CD4-positive, alpha-beta T cell treated with Interleukin-17A for 1 hour (primary cell): ENCODE measurements at places on chromosomes 13 and 19.

GRCh38 chr13:22175815-22176214 is 504.9 kb downstream of the FGF9 start:
- DNase-seq = no peak

- DNase-seq = no peak
These were observed 10.4 kb downstream of the APC2 start for GRCh38 chr19:1460033-1460995.

- no peak for DNase-seq
These were observed 2.3 kb upstream of the KDM4B start for GRCh38 chr19:4966591-4966990.

GRCh38 chr19:50708179-50708879 is 11.3 kb downstream of the SHANK1 start:
- DNase-seq = no peak

DNA sequence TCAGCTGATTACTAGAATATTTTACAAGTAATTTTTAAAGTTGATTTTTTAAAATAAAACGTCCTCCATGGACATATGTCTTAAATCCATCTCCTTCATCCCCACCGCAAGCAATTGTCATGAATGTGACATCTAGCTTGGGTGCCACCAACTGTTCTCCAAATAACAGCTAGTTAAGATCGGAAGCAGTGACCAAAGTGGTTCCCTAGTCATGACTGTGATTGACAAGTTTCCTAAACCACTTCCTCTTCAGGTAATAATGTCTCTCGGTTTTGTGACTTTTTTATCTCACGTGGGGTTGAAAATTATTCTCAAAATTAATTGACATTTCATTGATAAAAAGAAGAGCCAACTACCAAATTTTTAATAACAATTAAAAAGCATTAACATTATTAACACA is 135.3 kb upstream of the MIR17HG start:
- DNase-seq = no peak

DNA sequence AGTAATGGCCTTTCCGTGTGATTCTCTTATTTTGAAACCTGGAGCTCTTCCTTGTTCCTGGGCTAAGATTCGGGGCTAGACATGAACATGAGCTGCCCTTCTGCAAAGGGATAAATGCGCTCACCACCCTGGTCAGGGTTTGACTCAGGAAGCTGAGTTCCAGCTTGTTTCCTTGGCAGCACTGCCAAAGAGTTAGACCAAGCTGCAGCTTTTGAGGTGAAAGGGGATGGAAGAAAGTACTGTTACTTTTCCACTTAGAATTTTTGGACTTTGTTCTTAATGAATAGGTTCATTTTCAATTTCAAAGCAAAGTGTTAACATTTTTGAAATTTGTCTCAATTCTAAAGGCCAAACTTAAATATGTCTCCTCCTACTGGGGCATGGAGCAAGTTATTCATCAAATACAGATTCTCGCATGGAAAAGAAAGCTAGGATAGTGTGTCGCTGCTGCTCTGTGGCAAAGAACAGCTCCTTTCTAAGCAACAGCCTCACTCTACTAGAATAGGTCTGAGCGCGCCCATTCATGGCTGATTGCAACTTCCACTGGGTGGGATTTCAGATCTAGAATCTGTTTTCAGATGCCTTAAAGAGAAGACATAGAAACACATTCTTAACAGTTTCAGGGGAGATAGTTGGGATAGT is 2.2 kb downstream of the RGCC start:
- DNase-seq = peak; percentile 45

GRCh38 chr19:33302175-33302973 is at the start of gene CEBPA:
TSS of gene CEBPA (minus strand) at chr19:33302534. CDS start at chr19:33302414, 120 bp downstream.
- peak; percentile 71 for DNase-seq

- DNase-seq = no peak
These were observed 234.9 kb downstream of the KCTD12 start for GRCh38 chr13:76651286-76651685.

DNA sequence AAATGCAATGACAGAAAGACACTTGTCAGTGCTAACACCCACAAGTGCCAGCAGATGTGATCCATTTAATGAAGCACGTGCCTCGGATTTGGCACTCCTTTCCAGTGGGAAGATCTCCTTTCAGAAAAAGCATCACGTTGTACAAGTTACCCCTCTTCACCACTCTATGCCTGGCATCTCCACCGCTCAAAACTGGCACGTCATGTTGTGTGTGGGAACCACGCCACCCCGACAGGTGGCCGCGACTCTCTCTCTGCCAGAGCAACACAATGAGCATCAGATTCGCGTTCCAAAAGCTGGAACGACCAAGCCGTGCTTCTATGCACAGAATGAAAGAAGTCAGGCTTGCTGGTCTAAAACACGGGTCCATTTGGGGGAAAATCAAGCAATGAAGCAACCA is 24.3 kb downstream of the TMTC4 start:
- DNase-seq = no peak

DNA sequence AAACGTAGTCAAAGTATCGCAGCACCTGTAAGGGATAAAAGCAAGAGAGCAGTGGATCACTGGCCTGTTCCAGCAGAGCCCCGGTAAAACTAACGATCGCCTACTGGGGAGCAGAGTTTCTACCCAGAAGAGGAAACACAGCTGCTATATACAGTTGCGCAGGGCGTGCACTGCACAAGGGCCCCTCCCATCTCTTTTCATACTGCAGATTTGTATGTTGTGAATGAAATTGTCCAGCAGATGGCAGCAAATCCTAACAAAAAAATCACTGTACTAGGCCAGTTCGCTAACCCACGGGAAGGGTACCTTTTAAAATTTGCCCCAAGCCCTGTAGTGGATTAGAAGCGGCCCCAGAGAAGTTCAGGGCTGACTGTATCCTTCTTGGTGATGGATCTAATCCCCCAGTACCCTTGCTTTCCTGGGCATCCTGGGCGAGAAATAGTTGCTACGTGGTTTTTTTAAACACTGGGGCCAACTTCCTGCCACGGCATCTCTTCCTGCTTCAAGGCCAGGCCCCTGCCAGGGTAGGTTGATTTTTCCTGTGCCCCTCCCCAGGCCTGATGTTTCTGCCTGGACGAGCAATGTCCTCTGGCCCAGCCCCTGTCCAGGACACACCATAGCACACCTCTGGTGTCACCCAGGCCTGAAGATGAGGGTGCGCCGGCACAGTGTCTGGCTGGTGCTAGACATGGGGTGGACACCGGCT is 127.0 kb downstream of the IER2 start:
- peak; percentile 89 for DNase-seq

GRCh38 chr13:50711131-50711815 is 132.2 kb downstream of the DLEU7 start:
- DNase-seq = no peak
